ENCODE measurements at places on chromosomes 5 and 9.

GRCh38 chr9:89357331-89358197 is 39.3 kb downstream of the SECISBP2 start:
- no peak for ATAC-seq

DNA sequence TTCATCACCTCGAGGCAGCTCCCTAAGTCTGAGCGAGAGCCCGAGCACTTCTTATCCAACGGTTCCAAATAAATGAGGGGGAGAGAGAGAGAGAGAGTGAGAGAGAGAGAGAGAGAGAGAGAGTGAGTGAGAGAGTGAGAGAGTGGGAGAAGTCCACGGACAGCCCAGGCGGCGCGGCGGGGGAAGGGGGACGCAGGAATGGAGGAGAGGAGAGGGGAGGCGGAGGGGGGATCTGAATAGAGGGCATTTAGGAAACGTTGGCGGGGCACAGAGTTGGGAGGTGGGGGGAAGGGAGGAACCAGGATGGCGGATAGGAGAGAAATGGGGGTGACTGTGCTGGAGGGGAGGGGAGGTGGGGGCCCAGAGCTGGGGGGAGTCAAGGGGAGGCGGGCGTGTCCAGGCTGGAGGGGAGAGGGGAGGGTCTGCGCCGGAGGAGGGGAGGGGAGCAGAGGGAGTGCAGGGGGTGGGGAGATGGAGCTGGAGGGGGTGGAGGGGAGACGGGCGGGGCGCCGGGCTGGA is 398 bp upstream of the BASP1 start:
- no peak for ATAC-seq

DNA sequence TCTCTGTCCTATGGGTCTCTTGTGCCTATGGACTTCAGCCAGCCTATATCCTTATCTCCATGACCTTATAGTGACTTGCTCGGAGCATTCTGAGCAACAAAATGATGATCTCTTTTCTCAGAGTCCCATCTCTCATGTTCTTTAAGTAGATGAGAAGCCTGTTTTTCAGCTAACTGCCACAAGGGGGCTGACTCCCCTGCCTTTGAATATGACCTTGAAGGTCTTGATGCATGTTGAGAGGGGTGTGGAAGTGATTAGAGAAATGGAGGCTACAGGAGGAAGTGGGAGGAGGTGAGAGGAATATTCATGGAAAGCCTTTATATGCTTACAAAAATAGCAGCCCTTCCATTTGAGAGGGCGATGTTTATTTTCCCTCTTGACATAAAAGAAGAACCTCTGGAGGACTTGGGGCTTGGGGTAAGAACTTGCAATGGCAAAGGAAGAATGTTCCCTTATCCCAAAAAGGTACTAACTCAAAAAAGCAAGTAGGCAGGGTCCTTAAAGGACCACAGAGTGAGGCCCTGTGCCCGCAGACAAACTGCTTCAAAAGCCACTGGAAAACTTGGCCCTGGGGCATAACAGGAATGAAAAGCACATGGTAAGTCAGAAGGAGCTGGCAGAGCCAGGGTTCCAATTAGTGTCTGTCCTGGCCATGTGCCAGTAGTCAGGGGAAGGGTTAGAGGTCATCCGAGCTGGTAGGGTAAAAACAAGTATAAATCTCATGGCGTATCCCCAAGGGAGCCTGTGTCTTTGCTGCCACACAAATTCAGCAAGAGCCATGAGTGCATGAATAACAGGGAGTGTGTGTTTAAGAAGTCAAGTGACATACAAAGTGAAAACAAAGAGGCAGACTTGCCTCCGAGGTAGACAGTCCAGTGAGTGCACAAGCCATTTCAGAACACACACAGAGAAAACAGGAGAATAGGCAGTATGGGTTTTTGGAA is 39.1 kb downstream of the FGD3 start:
- peak; percentile 36 for ATAC-seq

- ATAC-seq, result no peak
Observed at GRCh38 chr9:98861781-98862504, 54.5 kb downstream of the GALNT12 start.

DNA sequence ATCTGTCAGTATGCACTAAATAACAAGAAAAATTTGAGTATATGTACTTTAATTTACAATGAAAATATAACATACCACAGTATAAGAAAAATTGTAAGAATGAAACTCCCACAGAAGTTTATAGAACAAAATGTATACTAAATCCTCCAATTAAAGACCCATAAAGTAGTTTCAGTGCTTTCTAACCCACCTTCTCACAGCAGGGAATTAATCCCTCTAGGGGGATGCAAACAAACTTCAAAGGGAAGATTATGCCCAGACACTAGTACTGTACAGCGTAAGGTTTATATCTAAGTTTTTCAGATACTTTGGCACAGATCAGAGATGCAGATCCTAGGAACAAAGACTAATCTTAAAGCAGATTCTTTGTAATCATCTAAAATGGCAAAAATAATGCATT is 57.2 kb downstream of the DENND1A start:
- ATAC-seq, result no peak

- no peak for ATAC-seq
Observed at GRCh38 chr5:38835887-38836286, 9.9 kb upstream of the OSMR start.

DNA sequence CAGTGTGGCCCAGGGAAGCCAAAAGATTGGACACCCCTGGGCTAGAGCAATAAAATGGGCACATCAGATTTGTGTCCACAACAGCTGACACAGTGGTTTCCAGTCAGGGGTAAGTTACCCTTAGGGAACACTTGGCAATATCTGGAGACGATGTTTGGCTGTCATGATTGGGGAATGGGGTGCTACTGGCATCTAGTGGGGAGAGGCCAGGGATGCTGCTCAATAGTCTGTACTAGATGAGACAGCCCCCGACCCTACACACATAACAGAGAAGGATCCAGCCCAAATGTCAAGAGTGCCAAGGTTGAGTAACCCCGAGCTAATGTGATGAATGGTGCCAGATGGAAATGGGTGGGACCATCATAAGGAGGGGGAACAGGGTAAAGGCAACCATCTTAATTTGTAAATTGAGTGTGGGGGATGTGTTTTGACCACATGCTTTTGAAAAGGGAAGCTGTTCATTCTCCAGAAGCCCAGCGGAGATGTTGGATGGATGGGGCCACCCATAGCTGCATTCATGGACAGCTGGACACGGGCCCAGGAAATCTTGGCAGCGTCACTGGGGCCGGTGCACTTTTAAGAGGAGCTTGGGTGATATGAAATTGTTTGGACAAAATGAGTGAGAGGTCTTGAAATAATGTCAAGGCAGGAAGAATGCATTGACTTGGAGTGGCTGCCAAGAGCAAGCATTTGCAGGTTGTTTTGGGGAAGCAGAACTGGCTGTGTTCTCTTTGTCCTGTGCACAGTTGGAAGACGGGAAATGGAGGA is 33.4 kb downstream of the SYK start:
- no peak for ATAC-seq

DNA sequence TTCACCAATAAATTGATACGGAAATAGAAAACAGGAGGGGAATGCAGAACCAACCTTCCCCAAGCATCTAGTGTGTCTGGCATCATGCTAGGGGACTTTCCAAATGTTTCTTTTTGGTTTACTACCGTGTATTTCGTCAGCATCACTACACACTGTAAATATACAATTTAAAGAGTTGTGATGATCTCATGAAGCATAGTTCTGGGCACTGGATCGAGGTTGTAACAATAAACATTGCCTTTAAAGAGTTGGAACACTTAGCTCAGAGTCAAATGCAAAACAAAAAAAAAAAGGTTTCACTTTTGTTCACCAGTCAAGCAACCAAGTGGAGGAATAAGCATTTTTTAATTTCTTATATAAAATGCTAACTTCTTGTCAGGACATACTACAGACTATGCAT is 2.9 kb upstream of the SCAI start:
- no peak for ATAC-seq

DNA sequence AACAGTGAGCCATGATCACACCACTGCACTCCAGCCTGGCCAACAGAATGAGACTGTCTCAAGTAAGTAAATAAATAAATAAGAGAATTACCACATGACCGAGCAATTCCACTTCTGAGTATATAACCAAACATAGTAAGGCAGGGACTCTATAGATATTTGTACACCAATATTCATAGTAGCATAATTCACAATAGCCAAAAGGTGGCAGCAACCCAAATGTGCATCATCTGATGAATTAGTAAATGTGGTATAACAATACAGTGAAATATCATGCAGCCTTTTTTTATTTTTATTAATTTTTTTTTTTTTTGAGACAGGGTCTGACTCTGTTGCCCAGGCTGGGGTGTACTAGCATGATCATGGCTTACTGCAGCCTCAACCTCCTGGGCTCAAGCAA is 33.1 kb downstream of the ALDH7A1 start:
- no peak for ATAC-seq

DNA sequence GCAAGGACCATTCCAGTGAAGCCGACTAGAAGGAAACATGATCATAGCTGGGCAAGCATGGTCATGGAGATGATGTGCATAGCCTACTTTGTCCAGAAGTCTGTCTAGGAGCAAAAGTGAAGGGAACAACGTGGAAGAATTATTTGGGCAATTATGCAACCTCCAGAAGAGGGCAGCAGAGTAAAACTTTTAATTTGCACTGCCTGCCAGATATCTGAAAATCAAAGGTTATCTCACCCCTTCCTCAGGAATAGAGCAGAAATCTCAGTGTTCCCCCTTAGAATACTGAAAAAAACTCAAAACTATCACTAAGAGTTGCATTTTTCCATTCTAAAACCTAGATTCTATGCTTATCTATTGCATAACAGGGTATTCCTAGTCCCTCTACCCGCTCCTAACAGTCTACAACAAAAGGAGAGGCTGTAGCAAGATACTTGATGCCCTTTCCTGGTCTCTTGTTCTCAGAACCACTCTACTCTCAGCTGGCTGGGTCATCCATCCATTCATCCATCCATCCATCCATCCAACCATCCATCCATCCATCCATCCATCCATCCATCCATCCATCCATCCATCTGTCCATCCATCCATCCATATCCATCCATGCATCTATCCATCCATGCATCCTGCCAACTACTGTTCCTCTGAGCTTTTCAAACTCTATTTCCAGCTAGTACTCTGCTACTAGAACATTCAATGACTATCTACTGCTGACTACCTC is 8.4 kb upstream of the SETD9 start:
- ATAC-seq, result peak; percentile 48

GRCh38 chr9:128068386-128069205 is 564 bp downstream of the SLC25A25 start:
- ATAC-seq, result no peak

DNA sequence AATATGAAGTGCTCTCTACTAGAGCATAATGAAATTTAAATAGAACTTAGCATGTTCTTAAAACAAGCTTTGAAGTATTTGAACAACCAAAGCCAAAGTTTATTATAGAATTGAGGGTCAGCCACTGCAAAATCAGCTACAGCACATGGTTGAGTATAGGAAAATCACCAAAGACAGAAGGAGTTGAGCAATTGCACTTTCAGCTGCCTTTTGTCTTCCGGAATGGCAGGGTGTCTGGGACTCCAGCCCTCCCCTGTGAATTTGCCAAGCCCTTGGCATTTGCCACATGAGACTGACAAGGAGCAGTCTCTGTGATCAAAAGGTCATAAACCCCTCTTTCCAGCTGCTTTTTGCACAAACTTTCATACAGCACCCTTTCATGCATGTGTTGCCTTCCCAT is 8.5 kb upstream of the LURAP1L start:
- ATAC-seq, result no peak

- peak; percentile 0 for ATAC-seq
Observed at GRCh38 chr9:125747053-125747764, at the start of gene PBX3. TSS of gene PBX3 (plus strand) at chr9:125747373.

DNA sequence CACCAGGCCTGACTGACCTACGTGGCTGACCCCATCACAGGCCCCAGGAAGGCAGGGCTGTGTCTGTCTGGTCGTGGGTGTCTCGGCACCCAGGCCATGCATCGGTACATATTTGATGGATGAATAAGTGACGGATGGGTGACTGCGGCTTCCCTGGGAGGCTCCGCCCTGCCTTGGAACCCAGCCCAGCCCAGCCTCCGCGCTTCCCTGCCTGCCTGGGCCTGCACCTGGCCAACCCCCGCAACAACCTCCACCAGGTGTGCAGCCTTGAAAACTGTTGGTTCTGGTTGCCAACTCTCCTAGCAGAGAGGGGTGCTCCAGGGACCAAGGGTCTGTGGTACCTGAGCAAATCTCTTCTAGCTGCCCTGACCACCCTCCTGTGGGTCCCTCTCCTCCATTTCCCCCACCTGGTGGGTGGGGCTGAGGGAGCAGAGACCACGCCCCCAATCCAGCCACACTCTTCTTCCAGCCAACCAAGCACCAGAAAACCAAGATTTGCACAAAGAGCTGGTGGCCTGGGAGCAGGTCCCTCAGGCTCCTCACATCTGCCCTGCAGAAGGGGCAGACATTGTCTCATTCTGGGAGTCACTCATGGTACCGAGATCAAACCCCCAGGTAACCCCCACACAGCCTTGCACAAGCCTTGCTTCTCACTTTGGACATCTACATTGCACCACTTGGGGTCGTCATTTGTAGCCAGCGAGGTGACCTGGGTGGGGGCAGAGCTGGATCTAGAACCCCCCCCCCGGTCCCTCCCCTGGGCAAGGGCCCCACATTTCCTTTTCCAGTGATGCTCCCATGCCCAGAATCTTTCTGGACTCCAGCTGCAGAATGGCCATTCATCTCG is 100.6 kb upstream of the IER5L start:
- ATAC-seq, result no peak

DNA sequence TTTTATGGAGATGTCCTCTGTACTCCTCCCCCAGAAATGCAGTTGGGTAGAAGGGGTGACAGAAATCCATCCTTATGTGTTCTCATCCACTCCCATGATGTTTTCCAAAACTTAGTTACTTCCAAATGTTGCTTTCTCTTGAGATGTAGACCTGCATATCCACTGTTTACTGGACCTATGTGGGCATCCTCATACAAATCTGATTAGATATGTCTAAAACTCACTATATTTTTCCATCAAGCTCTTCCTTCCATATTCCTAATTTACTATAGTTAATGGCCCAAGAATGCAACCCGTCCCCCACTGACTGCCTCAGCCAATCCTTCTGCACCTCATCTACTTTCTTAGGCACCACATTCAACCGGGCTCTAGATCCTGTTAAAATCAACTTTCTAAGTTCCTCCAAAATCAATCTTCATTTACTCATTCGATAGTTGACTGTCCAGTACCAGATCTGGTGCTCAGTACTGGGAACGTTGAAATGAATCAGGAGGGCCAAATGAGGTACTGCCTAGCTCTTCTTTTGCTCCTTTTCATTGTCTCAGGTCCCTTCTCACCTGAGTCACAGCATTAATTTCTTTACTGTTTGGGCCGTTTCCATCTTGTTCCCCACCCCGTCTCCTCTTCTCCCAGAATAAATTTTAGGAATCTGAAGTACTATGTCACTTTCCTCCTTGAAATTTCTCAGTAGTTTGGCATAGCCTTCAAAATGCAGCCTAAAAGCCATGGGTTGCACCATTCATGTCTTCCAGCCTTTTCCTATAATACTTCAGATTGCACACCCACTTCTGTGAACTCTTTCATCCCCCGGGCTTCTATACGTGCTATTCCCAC is 7.9 kb downstream of the PLK2 start:
- ATAC-seq, result no peak

DNA sequence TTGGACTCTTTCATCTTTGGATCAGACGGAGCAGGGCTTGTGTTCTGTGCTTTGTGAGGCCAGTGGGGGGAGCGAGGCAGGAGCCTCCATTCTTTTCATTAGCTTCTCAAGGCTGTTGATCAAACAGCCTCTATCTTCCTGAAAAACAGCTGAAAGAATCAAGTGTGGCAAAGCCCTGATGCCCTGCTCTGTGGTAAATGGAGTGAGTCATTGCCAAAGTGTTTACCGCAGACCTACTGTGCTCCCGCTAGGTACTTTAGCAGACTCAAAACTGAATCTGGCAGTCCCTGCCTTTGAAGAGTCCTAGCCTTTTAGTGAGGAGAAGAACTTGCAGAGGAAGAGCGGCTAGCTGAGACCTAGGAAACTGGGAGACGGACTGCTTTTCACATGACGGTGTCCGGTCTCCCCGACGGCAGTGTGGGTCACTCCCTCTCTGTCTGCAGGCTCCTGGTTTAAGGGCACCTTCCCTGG is 3.3 kb downstream of the ANKRD33B start:
- ATAC-seq, result no peak
